AG09319 (cell line): ENCODE measurements at places on chromosomes 4 and X.

DNA sequence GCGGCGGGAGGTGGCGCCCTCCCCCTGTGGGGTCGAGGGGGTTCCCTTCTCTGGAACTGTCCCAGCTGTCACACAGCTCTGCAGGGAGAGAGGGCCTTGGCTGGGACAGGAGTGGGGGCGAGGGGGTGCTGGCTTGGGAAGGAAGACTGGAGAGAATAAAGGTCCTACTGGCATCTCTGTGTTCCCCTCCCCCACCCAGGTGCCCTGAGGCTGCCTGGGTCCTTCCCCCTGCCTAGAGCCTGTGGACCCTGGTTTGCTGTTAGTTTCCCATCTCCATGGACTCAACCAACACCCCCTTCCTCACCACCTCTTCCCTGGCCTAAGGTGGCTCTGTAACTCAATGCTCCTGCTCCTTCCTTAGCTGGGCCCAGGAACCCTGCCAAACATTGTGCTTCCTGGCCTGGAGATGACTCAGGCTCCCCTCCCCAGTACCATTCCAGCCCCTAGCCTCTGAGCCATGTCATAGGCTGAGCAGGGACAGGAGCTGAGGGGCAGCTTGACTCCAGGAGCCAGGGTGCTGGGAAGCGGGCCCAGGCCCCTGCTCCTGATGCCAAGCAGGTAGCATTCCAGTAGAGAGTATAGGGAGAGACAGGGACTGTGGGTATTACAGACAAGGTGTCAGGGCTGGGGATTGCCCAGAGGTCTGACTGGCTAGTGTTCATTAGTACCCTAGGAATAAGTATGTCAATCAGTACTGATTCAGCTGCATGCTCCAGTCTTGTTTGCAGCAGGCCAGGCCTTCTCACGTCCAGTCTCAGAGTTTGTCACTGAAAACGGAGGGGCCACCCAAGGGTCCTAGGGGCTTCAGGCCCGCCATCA, 100.7 kb downstream of the EFNB1 start:
- DNase-seq: no peak

GRCh38 chr4:81757691-81758090, 286.0 kb upstream of the RASGEF1B start:
- no peak for DNase-seq

- no peak for DNase-seq
Measured at GRCh38 chr4:751676-752075, 46.0 kb downstream of the PCGF3 start.

- no peak for DNase-seq
Measured at GRCh38 chr4:102734116-102734515, 26.7 kb downstream of the MANBA start.

GRCh38 chr4:96025011-96025410, 185.1 kb downstream of the PDHA2 start:
- DNase-seq: no peak

GRCh38 chr4:38821739-38822138, 17.1 kb upstream of the TLR1 start:
- DNase-seq: no peak

DNA sequence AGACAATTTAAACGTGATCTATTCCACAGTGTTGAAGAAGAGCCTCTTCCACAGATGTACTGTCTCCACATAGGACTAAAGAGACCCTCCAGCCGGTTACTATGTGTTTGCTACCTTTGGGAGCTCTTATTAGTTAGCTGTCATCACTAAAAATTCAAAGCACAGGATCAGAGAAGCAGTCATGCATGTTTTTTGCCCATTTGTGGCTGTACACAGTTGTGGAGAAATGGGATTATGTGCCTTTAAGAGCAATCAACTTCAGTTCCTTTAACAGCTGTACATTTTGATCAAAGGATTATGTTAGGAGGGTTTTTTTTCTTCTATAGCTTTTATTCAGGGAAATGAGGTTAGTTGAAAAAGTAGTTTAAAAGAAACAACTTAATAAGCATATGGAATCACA, 149.0 kb upstream of the SPOCK3 start:
- DNase-seq: no peak

DNA sequence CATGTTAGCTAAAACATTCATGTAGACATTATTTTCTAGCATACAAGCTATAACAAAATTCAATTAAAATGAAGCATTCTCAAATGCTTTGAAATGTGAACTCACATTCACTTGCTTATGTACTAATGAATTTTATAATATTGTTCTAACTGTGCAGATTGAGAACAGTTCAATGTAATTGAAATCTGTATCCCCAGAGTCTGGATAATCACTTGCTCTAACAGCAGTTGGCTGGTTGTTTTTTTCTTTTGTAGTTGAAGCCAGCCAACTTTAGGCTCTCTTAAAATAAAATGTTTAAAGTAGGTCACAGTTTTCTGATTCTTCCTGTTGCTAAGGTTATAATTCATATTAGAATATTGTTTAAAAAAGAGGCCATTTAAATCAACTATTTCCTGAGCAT, 438.9 kb downstream of the NAF1 start:
- no peak for DNase-seq

GRCh38 chr4:75037252-75037651, 104.3 kb downstream of the PARM1 start:
- DNase-seq: no peak

DNA sequence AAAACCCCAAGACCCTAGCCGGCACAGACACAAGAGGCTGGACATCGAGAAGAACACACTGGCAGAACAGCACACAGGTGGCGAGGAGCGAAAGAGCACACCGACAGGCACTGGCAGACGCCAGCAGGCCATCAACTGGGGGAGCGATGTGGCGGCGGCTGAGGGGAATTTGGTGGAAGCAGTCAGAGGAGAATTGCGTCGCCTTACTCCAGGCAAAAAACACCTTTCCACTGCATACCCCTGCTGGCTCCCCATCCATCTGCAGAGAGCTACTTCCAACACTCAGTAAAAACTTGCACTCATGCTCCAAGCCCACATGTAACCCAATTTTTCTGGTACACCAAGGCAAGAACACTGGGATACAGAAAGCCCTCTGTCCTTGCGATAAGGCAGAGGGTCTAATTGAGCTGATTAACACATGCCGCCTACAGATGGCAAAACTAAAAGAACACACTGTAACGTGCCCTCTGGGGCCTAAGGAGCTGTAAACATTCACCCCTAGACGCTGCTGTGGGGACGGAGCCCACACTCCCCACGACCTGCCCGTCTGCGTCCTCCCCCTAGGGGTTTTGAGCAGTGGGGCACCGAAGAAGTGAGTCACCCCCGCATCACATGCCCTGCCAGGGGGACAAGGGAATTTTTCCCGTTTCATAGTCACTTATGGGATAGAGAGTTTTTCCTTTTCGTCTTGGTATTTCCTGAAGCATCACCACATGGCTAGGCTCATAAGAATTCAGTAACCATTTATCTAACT, 262.3 kb downstream of the KCTD8 start:
- DNase-seq: no peak

GRCh38 chr4:32789026-32789608, 2068.9 kb downstream of the PCDH7 start:
- no peak for DNase-seq

DNA sequence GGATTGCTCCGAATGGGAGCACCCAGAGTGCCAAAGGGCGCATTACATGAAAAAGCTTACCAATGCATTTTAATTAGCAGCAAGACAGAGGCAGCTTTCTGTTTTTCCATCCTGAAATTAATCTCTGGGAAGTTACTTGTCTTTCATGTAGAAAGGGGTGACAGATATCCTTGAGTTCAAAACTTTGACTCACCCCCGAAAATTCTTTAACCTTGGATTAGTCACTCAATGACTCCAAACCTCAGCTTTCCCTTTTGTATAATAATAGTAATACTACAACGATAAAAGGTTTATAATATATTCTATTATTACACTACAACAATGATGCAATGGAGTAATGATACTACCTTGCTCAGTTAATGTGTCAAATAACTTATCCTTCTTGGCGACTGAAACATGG, 126.3 kb downstream of the ADAMTS3 start:
- DNase-seq: no peak

DNA sequence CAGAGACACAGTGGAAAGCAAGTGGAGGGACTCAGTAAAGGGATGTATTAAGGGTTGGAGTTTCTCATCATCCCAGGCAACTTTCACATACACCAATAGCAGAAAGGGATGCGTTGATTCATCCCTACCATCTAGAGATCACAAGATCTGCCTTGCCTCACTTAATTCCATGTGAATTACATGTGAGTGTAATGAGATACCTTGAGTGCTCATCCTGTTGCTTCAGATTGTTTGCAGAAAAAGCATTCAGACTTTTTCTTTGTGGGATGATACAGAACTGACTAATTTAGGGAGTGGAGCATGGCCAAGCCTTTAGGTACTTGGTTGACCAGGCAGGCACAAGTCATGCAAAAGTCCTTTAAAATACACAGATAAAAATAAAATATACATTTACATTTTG, 124.8 kb upstream of the SLIT2 start:
- no peak for DNase-seq

GRCh38 chr4:45363931-45364330, 637.6 kb upstream of the GNPDA2 start:
- DNase-seq: no peak

DNA sequence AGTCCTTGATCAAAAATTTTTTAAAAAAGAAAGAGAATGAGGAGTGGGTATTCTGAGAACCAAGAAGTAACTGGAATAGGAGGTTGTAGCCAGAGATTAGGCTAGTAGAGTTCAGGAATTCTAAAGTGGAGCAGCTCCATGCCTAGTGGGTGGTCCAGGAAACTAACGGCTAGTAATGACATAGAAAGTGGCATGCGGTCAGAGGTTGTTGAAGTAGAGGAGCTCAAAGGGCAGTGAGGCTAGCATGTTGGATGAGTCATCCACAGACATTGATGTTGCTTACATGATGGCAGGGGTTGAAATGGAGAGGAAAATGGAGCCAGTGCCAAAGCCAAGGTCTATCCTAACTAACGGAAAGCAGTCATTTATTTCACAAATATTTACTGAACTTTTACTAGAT, 42.1 kb downstream of the TEX13B start:
- DNase-seq: no peak

DNA sequence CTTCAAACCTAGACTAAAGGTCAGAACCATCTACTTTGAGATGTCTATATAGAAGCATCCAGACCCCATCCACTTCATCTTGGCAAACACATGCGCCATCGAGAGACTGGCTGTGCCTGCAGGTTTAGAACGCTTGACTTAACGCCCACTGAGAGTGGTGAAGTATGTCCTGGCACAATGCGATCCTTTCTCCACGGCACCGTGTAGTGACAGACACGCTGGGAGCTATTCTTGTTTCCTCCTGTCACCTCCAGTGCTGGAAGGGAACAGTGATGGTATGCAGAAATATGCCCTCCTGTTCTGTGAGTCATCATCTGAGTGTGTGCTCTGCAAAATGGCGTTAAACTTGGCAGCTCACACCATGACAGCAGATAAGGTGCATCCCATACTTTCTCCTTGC, 330.2 kb downstream of the NLGN4X start:
- DNase-seq: no peak

GRCh38 chr4:100288811-100289529, 98.7 kb upstream of the DDIT4L start:
- no peak for DNase-seq

DNA sequence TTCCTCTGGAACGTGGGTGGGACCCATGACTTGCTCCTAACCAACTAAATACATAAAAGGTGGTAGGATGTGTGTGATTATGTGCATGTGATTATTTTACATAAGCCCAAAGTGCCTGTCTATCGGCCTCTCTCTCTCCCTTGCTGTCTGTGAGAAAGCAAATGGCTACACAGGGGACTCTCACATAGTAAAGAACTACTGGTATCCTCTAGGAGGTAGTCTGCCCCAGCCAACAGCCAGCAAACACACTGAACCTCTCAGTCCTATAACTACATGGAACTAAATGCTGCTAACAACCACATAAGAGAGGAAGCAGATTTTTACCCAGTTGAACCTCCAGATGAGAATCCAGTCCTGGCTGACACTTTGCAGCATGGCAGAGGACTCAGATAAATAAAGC, 1249.4 kb downstream of the ADGRL3 start:
- no peak for DNase-seq

- DNase-seq: no peak
Measured at GRCh38 chrX:153778684-153779101, 2.1 kb upstream of the SRPK3 start.

GRCh38 chrX:25206778-25207177, 191.0 kb upstream of the ARX start:
- no peak for DNase-seq

DNA sequence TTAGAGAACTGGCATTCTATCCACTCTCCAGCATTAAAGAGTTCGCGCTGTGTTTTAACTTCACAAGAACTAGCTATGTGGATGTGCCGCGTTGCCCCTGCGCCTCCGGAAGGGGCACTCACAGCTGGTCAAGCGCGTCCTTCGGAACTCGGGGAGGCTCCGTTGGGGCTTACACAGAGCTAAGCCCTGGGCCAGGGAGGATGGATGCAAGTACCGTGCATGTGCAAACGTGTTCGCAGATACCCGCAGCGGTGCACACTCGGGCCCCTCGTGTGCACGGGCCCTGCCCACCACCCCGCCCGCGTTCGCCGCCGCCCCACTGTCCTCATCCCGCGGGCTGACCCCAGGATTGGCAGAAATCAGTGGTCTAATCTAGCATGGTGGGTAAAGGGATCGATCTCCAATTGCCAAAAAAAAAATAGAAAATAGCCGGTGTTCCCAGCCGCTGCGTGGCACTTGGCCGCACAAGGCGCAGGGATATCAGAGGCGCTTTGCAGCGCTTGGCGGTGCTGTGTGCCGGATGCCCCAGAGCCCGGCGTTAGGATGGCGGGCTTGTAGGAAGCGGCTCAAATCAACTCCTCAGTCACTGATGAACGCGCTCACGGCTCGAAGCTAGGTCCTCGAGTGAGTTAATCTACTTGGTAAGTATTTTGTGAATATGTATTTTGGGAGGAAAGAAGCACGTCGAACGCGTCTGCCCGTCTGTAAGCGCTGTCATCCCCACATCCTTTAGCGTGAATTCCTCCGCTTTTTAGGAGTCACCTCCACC, 989 bp upstream of the PCDH10 start:
- DNase-seq: no peak

GRCh38 chr4:8319061-8319460, 49.5 kb downstream of the HTRA3 start:
- DNase-seq: no peak

DNA sequence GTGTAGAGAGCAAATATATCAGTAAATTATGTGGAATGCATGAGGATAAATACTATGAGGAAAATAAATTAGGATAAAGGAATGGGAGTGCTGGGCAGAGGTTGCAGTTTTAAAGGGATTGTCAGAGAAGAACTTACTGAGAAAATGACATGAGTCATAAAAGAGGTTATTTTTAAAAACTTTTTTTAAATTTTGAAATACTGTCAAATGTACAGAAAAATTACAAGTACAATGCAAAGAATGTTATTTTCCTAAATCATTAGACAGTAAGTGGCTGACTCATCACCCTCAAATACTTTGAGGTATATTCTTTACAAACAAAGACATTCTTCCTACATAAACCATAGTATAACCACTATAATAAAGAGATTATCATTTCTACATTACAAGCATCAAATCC, 29.8 kb upstream of the H2AZ1 start:
- DNase-seq: no peak

GRCh38 chr4:108777388-108777787, 14.5 kb upstream of the ETNPPL start:
- no peak for DNase-seq

DNA sequence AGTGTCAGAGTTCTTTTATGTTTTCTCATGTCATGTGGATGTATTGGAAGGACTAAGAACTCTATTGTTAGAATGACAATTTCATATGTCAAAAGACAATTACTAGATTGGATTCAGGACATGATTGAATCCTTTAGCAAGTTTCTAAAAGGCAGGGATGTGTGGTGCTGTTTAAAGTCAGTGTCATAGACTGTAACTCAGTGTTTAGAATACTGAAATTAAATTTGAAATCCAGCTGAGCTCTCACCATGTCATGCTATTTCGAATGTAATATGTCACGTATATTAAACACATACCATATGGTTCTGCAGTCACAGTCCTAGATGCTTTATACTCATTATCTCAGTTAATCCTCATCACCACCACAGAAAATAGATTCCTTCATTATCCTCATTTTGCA, 7.8 kb downstream of the GUCY1B1 start:
- no peak for DNase-seq
